ENCODE measurements at places on chromosomes 13 and 19.
A peak's percentile ranks its signal among the peaks of the same experiment; 100 is the strongest.

GRCh38 chr13:19185865-19186645 is 4.4 kb upstream of the TUBA3C start:
- no peak for DNase-seq

DNA sequence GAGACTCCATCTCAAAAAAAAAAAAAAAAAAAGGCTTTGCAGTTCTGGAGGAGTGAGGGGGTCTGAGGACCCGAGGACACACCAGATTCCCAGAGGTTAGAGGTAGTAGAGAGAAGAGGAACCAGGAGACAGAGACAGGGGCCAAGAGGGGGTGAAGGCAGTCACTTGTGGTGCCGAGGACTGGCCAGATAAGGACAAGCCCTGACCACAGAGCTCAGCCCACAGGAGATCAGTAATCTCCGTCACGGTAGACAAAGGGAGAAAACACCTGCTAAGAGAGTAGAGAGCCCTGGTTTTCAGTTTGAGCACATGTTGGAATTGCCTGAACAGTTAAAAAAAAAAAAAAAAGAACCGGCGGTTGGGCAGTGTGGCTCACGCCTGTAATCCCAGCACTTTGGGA is 1.7 kb upstream of the PRAM1 start:
- no peak for DNase-seq

- DNase-seq = peak; percentile 15
Measured at GRCh38 chr13:95300625-95301182, 547 bp downstream of the ABCC4 start.

DNA sequence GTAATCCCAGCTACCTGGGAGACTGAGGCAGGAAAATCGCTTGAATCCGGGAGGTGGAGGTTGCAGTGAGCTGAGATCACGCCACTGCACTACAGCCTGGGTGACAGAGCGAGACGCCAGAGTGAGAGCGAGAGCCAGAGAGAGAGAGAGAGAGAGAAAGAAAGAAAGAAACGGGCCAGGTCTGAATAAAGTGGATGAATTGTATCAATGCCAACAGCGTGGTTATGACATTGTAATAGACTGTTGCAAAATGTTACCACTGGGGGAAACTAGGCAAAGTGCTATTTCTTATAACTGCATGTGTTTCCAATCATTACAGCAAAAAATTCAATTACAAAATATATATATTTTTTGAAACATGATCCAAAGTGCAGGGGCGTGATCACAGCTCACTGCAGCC is 11.8 kb upstream of the BTBD2 start:
- no peak for DNase-seq

GRCh38 chr13:49374585-49375290 is 69.1 kb downstream of the CAB39L start:
- no peak for DNase-seq

- DNase-seq = no peak
Measured at GRCh38 chr13:97561182-97561581, 127.2 kb downstream of the RAP2A start.

GRCh38 chr13:26561651-26562511 is 4.4 kb downstream of the WASF3 start:
- no peak for DNase-seq

DNA sequence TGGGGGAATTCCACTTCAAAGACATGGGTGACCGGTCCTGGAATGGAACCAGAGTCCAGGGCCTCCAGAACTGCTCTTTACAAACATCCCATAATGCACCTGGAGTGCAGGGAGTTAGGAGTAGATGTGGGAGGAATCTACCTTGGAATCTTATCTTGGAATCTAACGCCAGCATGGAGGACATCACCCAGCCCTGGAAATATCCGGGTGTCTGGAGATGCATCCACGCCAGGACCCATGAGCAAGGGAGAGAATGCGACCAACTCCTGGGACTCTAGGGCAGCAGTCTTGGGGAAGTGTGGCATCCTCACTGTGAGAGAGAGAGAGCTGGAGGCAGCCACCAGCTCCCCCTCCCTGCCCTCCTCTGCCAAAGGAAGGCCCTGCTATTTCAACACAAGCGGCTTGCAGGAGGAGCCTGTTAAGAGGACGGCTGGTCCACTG is 211.8 kb downstream of the UQCRFS1 start:
- DNase-seq = no peak

Data from stimulated activated CD8-positive, alpha-beta memory T cell treated with anti-CD3 and anti-CD28 coated beads, Interleukin-4, amount 100 ng/mL, for 4 hours (primary cell).